Stimulated activated CD8-positive, alpha-beta memory T cell treated with anti-CD3 and anti-CD28 coated beads, Interleukin-4, amount 100 ng/mL, for 4 hours (primary cell): ENCODE measurements at places on chromosomes 2 and 18.

DNA sequence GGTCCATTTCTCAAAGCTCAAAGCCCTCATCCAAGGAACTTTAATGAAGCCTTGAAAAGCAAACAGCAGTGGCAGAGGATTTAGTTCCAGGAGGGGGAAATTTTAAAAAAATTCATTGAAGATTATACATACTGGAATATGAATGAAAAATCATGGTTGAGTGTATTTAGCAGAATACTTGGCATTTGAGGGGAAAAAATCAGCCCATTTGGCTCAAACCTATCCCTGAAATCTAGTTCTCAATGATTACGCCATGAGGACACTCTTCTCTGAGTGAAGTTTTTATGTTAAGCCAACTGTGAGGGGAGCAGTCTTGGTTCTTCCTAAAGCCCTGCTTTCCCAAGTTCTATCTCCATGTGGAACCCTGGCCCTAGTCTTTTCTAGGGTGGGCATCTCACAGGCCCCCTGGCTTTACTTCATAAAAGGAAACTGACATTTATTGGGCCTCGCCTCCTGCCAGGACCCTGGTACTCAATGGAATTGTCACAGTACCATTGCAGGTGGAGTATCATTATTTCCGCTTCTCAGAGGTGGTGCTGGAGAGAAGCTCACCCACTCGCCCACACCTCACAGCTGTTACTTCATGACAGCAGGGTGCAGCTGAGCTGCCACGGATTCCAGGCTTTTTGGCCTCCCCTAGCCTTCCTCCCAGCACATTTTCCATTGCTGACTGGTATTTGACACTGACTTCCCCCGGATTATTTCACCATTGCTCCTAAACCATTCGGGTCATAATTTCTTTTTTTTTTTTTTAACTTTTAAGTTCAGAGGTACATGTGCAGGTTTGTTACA is 56.8 kb downstream of the NXPH2 start:
- no peak for DNase-seq

GRCh38 chr2:66813976-66814375 is 379.1 kb downstream of the MEIS1 start:
- DNase-seq, result no peak

- DNase-seq, result no peak
Measured at GRCh38 chr2:159362816-159363251, 76.3 kb upstream of the WDSUB1 start.

DNA sequence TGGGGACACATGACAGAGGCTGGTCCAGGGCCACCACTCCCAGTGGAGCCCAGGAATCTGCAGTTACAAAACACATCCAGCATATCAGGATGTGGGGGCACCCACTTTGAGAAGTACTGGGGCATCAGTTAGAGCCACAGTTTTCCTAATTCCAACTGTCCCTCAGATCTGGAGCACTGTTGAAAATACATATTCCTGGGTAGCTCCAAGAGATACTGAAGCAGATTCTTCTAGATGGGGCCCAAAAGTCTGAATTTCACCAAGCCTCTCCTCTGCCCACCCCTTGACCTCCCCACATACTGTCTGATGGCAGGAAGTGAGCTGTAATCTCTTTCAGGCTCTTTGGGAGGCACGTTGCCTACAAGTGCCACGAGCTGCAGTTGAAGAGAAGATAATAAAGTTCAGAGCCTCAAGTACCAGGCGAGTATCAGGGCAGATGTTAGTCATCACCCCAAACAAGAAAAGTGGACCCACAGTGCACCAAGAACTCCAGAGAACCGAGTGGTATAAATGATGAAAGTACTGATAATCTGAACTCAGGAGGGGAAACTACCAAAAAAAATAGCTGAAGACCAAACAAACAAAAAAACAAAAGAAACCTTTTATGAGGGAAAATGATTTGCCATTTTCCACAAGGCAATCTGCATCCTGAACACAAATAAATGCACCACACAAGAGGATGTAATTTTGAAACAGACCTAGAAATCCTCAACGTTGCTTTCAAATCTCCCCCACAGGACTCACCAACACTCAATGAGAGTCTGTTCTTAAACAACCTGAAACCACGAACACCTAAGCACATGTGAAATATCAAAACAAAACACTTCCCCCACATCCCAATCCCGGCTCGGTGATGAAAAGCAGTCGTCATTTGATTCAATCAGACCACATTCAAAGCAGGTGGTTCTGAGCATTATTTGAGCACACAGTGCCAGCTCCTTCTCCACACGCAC is 98.7 kb downstream of the TCF4 start:
- no peak for DNase-seq

- DNase-seq, result no peak
Measured at GRCh38 chr2:208467564-208467963, 61.0 kb downstream of the PTH2R start.

DNA sequence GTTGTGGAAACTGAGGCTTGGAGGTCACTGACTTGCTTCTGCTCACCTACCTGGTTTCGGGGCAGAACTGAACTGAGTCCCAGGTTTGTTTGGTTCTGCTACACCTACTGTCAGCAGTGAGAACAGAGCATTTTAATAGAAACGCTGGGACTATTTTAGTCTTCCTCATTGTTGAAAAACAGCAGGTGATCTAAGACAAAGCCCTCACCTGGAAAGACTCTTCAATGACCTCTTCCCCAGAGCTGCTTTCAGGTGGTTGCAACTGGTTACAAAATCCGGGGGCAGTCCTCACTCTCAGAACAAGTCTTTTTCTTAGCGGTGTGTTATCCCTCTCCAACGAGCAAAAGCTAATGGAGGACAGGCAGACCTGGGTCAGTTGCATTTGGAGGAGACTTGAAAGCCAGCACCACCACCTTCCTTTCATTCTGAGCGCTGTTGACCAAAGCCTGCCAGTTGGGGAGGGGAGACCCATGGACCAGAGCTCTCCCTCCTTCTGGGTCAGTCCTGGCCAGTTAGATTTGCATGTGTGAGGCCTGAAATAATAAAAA is 217.0 kb downstream of the NCK2 start:
- no peak for DNase-seq

DNA sequence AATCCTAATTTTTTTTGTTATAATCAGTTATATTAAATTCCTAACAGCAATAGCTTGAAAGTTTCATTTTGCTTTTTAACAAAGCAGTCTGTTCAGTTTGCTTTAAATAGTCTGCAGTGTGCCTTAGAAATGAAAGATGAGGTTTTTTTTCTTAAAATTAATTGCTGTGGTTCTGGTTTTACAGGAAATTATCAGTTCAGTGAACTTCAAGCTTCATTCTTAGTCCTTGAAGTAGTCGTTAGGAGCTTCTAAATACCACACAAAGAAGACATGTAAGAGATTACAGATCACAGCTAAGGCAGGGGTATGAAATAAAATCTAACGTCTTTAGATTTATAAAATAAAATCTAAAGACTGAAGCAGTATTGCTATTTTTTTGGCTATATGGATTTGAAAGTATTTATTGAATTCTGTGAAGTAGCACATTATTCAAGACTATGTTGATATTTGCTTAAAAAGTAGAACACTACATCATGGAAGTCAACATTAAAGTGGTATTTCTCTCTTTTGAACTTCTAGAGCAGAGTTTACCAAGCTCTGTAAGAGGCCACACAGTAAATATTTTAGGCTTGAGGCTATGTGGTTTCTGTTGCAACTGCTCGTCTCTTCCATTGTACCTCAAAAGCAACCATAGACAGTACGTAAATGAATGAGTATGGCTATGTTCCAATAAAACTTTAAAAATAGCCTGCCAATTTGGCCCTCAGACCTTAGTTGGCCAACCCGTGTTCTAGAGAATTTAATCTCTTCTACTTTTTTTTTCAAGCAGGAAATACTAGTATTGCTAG is 81.5 kb upstream of the STON1 start:
- DNase-seq, result no peak

- no peak for DNase-seq
Measured at GRCh38 chr2:118291251-118291880, 203.1 kb downstream of the INSIG2 start.

DNA sequence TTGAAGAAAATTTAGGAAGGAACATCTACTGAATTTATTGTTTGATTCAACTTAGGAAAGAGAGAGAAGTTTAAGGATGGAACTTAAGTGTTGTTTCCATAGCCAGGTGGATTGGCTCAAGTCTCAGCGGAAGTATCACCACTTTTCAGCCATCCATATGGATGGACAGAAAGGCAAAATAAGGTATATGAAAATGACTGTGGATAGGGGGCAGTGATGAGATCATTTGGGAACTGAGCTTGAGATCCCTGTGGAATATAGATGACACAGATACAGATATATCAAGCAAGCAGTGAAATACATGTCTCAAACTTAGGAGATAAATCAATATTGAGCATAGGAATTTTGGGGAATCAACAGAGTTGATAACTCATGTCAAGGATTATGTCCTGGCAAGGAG is 1462.7 kb upstream of the NXPH2 start:
- no peak for DNase-seq

- no peak for DNase-seq
Measured at GRCh38 chr2:218858138-218858445, 1.5 kb upstream of the WNT6 start.

DNA sequence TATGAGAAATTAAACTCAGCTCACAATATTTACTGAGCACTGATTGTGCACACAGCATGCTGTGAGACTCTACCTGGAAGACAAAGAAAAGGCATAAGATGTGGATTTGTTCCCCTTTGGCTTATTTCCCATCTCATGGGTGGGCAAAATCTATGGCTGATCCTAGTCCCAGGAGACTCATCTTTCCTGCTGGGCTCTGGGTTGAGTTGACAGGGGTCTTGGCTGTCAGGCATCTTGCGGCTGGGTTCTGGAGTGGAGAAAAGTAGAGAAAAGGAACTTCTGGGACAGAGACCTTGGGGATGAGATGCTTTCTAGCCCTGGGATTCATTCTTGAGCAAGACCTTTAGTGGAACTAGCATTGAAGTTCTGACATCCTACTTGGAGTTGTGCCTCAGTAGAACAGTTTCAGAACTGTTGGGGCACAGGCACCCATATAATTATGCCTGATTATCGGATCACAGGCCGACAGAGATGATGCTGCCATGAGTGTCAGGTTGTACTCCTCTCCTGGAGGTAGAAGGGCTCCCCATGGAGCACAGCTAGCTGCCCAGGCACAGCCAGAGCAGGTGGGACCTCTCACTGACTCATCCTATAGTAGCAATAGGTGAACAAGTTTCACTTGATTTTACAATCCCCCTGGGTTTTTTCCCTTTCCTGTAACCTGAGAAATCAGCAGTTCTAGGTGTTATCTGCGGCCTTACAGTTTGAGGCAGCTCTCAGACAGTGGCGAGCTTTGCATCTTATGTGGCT is 260.9 kb downstream of the CYRIA start:
- no peak for DNase-seq

GRCh38 chr2:173968551-173968950 is 3.4 kb upstream of the SP3 start:
- DNase-seq, result no peak
